ENCODE measurements at places on chromosomes 6 and 20.

- H3K36me3 ChIP-seq: peaks cover 10% of the 10 kb centered on the region
- H3K27ac ChIP-seq: peak overlapping the region; percentile 91
- no peak for DNase-seq
- H3K4me3 ChIP-seq: no peak overlapping the region
- H3K4me1 ChIP-seq: peaks cover 52% of the 10 kb centered on the region
- no peaks in the 10 kb centered on the region for H3K27me3 ChIP-seq
These were observed 63.6 kb upstream of the ZNF217 start for GRCh38 chr20:53657279-53657678.

- no peak overlapping the region for H3K27ac ChIP-seq
- peaks cover 16% of the 10 kb centered on the region for H3K36me3 ChIP-seq
- H3K4me1 ChIP-seq: peaks cover 41% of the 10 kb centered on the region
These were observed 109.8 kb downstream of the SYCP2 start for GRCh38 chr20:59823491-59824259.

GRCh38 chr6:167401525-167402194 lies 76.8 kb downstream of the TTLL2 start:
- no peak for DNase-seq
- H3K4me3 ChIP-seq: no peak overlapping the region
- peaks cover 93% of the 10 kb centered on the region for H3K27me3 ChIP-seq
- no peaks in the 10 kb centered on the region for H3K36me3 ChIP-seq

GRCh38 chr6:144653885-144654505 lies 368.9 kb downstream of the UTRN start:
- H3K36me3 ChIP-seq: no peaks in the 10 kb centered on the region
- no peak overlapping the region for H3K27ac ChIP-seq
- peak overlapping the region; percentile 1 for H3K4me3 ChIP-seq
- H3K27me3 ChIP-seq: no peaks in the 10 kb centered on the region
- H3K4me1 ChIP-seq: peaks cover 49% of the 10 kb centered on the region

DNA sequence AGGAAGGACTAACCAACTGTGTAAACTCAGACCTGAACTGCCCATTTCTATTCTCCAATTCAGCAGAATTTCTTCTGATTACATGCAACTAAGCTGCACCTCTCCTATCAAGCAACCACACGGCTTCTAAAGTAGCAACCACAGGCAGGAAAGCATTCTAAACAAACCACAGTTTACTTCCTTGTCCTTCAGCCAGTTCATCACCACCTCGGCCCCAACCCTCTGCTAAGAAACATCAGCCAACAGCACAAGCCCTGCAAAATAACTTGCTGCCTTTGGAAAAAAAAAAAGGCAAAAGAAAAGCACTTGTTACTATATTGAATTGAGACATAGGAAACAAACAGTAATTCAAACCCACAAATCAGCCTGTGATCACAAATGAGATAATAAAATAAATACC lies 140.3 kb downstream of the NFATC2 start:
- no peak overlapping the region for H3K27ac ChIP-seq
- no peaks in the 10 kb centered on the region for H3K27me3 ChIP-seq
- no peaks in the 10 kb centered on the region for H3K36me3 ChIP-seq
- DNase-seq: no peak

DNA sequence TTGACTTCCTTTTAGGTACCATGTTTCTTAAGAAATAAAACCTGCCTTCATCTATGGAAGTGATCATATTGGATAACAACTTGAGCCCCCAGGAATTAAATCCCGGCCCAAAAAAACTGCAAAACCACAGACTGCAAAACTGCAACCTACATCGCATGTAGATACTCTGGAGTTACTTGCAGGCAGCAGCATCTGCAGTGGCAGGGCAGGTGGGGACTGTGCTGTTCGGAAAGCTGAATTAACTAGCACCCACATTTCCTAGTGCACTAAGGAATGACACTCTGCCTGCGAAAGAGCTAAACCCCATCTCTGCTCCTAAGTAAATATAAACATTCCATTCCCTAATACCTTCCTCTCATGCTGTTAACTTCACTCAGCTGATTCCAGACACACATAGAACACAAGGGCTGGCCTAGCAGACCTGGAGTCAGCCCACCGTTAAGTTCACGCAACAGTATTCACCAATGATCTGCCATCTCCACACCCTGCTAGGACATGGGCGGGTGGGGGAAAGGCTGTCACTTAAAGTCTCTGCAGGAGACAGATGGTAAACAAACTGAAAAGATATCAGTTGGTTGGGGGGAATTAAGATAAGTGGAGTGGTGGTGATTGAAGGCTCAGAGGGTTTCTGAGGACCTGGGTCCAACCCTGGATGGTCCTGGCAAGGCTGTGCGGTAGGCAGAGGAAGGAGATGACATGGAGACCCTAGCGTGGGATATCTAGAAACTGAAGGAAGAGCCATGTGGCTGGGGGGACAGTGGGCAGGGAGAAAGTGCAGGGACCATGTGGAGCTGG lies 128.4 kb downstream of the SYCP2 start:
- no peak overlapping the region for H3K27ac ChIP-seq
- H3K36me3 ChIP-seq: no peaks in the 10 kb centered on the region
- DNase-seq: no peak
- H3K27me3 ChIP-seq: peaks cover 7% of the 10 kb centered on the region
- no peak overlapping the region for H3K4me3 ChIP-seq
- H3K4me1 ChIP-seq: no peaks in the 10 kb centered on the region

GRCh38 chr20:48803176-48804053 lies 24.4 kb downstream of the PREX1 start:
- no peak overlapping the region for H3K4me3 ChIP-seq
- peaks cover 93% of the 10 kb centered on the region for H3K27me3 ChIP-seq
- H3K27ac ChIP-seq: no peak overlapping the region
- no peak for DNase-seq
- no peaks in the 10 kb centered on the region for H3K36me3 ChIP-seq

DNA sequence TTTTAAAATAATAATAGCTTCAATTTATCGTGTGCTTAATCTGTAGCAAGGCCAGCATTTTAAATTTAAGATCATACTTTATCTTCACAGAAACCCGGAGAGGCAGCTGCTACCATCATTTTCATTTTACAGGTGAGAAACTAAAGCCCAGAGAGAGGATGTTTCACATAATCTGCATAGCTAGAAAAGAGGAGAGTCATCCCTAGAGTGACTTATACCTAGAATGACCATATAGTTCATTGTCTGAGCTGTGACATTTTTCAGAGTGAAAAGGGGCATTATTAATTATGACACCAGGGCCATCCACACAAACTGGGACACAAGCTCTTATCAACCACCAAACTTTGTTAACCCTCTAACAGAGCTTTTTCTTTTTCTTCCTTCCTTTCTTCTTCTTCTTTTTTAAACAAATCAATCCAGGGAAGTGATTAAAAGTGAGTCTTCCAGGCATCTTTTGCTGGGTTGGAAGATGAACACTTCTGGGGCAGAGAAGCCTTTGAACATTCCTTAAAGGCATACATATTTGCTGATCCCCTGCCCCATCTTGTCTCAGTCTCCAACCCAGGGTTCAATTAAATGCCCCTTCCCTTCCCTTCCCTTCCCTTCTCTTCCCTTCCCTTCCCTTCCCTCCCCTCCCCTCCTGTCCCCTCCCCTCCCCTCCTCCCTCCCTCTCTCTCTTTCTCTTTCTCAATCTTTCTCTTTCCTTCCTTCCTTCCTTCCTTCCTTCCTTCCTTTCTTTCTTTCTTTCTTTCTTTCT lies 272.5 kb upstream of the JAG1 start:
- H3K27me3 ChIP-seq: no peaks in the 10 kb centered on the region
- no peak overlapping the region for H3K4me3 ChIP-seq
- peak overlapping the region; percentile 50 for H3K27ac ChIP-seq
- peaks cover 33% of the 10 kb centered on the region for H3K4me1 ChIP-seq
- DNase-seq: no peak
- H3K36me3 ChIP-seq: no peaks in the 10 kb centered on the region

DNA sequence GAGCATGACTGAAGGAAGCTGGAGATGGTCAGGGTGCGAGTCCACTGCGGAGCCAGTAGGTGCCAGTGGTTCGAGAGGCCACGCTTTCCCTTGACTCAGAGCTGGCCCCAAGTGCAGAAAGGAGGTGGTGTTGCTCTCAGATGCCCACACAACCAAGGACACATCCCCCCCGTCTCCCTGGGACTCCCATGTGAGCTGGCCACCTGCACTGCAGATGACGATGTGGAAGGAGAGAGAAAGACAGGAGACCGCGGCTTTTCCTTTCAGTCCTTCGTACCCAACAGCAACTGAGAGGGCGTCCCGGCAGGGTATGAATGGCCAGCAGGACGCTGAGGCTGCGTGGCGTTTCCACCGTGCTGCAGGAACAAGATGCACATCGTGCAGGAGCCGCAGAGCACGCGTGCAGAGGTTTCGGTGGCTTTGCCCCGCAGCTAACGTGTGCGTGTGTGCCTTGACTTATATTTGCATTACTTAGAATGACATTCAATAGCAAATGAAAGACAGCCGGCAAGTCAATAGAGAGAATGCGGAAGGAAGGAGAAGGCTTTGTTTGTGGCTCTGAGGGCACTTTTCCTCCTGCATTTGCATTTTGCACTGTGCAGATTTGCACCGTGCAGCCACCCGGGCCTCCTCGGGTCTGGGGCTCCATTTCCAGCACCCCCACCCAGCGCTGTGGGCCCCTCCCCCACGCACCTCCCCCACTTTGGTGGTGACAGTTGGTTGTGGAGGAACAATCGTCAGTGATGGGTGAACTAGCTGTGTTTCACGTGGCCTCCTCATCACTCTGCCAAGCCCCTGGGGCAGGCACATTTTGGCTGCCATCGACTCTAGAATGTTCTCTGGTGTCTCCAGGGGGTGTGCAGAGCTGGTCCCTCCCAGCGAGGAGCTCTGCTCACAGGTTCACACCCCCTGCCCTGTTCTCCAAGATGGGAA lies 26.4 kb upstream of the BHLHE23 start:
- H3K4me1 ChIP-seq: peaks cover 17% of the 10 kb centered on the region
- peak overlapping the region; percentile 51 for H3K4me3 ChIP-seq
- H3K27ac ChIP-seq: no peak overlapping the region
- H3K27me3 ChIP-seq: peaks cover 100% of the 10 kb centered on the region

DNA sequence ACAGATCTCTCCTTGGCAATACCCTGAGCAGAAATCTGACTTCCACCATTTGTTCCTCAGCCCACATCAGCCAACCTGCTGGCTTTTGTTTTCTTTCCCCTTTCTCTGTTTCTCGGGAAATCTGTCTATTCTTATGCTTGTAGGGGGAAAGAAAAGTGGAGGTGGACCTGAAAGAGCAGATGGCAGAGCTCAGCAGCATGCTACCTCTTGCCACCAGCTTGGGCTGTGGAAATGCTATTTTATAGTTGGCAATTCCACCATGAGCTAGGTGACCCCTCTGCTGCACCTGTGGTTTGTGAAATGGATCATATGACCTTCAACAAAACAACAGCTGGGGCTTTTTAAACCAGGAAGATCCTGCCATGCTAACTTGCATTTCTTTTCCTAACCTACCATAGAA lies 6.8 kb upstream of the SPATS1 start:
- H3K27me3 ChIP-seq: peaks cover 66% of the 10 kb centered on the region
- no peaks in the 10 kb centered on the region for H3K4me1 ChIP-seq
- H3K4me3 ChIP-seq: no peak overlapping the region
- no peak for DNase-seq
- no peak overlapping the region for H3K27ac ChIP-seq

DNA sequence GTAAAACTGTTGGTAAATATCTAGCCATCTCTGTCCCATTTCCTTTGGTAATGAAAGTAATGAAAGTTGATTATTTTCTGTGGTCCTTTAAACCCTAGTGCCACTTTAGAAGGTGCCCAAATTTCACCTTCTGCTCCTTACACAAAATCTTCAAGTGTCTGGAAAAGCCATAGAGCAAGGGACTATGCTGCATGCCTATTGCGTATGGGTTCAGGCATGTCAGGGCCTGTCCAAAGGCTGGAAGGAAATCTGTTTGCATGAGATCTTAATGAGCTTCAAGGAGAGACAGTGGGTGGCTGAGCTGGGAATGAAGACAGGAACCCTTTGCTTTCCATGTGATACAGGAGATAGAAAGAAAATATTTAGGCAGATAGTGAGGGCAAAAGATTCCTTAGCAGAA lies 66.6 kb upstream of the CCN6 start:
- no peak overlapping the region for H3K27ac ChIP-seq
- H3K36me3 ChIP-seq: peaks cover 6% of the 10 kb centered on the region
- H3K4me1 ChIP-seq: peaks cover 45% of the 10 kb centered on the region
- no peaks in the 10 kb centered on the region for H3K27me3 ChIP-seq
- no peak for DNase-seq
- H3K4me3 ChIP-seq: no peak overlapping the region

All from Calu3 (cell line).